Mesendoderm (in vitro differentiated cells): ENCODE measurements at places on chromosomes 2 and 18.

DNA sequence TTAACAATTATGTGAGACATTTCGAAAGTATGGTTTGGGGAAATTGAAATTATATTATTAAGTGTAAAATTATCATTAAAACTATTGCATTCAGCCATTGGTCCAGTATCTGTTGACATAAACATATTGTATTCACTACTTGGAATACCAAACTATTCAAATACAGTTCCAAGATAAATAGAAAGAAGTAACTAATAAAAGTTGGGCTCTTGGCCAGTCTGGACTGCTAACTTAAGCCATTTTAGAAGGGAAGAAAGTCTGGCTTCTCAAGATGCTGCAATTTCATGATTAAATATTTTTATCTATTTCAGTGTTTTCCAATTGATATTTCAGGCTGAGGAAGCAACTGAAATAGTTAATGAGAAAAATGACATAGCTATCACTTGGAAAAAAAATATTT is 109.8 kb upstream of the CHRNA1 start:
- no peaks in the 10 kb centered on the region for H3K36me3 ChIP-seq
- H3K4me1 ChIP-seq: peaks cover 7% of the 10 kb centered on the region
- H3K27ac ChIP-seq: no peak overlapping the region
- H3K4me3 ChIP-seq: no peak overlapping the region

DNA sequence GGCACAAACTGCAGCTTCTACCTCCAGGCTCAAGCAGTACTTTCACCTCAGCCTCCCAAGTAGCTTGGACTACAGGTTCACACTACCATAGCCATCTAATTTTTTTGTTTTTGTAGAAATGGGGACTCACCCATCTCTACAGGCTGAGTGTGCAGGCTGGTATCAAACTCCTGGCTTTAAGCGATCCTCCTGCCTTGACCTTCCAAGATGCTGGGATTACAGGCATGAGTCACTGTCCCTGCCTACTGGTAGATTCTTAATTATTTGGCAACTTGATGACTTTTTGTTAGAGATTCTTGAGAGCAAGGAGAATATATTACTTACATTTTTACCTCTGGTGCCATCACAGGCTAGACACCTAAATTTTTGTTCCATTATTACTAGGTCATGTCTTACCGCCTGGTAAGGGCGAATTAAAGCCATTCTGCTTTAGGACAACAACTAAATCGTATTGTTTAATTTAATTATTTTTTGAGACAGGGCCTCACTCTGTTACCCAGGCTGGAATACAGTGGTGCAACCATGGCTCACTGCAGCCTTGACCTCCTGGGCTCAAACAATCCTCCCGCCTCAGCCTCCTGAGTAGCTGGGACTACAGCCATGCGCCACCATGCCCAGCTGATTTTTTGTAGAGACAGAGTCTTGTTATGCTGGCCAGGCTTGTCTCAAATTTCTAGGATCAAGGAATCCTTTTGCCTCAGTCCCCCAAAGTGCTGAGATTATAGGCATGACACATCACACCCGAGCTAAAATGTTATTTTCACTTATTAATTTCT is 15.7 kb downstream of the DYNC1I2 start:
- H3K4me3 ChIP-seq: no peak overlapping the region
- peaks cover 2% of the 10 kb centered on the region for H3K36me3 ChIP-seq
- H3K4me1 ChIP-seq: no peaks in the 10 kb centered on the region
- no peak overlapping the region for H3K27ac ChIP-seq
- no peak for DNase-seq
- no peaks in the 10 kb centered on the region for H3K27me3 ChIP-seq

GRCh38 chr2:19851116-19851695 is 50.6 kb downstream of the TTC32 start:
- DNase-seq: peak; percentile 51
- H3K27ac ChIP-seq: no peak overlapping the region
- H3K4me1 ChIP-seq: no peaks in the 10 kb centered on the region
- H3K27me3 ChIP-seq: no peaks in the 10 kb centered on the region
- no peaks in the 10 kb centered on the region for H3K36me3 ChIP-seq
- H3K4me3 ChIP-seq: no peak overlapping the region

DNA sequence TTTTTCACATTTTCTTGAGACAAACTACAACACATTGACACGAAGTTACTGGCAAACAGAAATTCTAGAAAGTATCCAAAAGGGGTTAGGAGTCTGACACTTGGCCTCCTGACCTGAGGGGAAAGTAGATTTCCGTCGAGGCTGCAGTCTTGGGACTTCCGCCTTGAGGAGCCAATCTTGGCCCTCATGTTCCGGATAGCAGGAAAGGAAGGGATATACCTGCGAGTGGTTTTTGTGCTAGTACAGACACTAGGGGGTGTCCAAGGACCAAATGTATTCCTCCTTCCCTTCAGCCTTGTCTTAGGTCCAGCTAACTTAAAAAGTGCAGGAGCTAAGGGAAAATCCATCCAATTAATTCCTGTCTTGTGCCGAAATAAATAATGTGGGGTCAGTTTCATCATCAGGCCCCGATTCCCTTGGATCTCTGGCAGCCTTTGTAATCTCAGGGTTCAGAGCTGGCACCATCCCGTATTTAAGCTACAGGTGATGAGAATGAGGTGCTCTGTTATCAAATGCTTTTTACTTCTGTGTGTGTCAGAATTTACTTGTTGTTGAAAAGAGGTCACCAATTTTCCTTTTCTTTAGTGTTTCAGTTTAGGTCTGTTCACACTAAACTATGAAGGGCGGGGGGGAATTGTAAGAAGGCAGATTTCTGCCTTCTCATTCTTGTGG is 330.2 kb upstream of the FANCL start:
- no peaks in the 10 kb centered on the region for H3K27me3 ChIP-seq
- H3K27ac ChIP-seq: no peak overlapping the region
- no peak overlapping the region for H3K4me3 ChIP-seq
- peaks cover 4% of the 10 kb centered on the region for H3K4me1 ChIP-seq
- peak; percentile 94 for DNase-seq

GRCh38 chr2:59947209-59947608 is 606.2 kb downstream of the BCL11A start:
- H3K27me3 ChIP-seq: no peaks in the 10 kb centered on the region
- DNase-seq: no peak
- H3K4me3 ChIP-seq: no peak overlapping the region
- no peak overlapping the region for H3K27ac ChIP-seq

- no peaks in the 10 kb centered on the region for H3K27me3 ChIP-seq
- H3K4me3 ChIP-seq: no peak overlapping the region
- no peak overlapping the region for H3K27ac ChIP-seq
- H3K36me3 ChIP-seq: no peaks in the 10 kb centered on the region
- no peaks in the 10 kb centered on the region for H3K4me1 ChIP-seq
- no peak for DNase-seq
Measured at GRCh38 chr2:193475038-193475437, 1280.3 kb upstream of the TMEFF2 start.

DNA sequence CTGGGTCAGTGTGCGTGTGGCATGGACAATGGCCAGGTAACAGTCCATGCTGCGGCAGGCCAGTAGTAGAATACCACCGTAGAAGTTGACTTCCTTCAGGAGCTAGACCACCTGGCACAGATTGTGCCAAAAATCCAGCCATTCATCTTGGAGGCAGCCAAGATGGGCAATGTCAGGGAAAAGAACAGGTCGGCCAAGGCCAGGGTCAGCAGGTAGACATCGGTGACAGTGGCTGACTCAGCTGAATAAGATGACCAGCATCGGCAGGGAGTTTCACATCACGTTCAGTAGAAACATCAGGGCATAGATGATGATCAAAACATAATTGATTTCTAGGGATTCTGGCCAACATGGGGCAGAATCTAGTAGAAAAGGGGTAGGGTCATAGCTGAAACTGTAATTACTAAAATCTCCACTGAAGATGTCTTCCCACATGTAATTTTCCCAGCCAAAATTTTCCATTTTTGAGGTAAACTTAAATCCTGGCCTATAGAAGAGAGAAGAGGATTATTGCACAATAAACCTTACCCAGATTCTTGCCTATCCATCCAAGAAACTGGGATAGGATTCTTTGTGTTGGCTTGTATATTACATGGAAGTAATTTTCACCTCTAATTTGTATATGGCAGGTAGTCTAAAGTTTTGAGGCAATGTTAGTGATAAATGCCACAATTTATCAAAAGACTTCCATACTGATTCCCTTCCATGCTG is 7.9 kb upstream of the RUFY4 start:
- no peaks in the 10 kb centered on the region for H3K4me1 ChIP-seq
- H3K36me3 ChIP-seq: no peaks in the 10 kb centered on the region
- no peak for DNase-seq
- H3K27me3 ChIP-seq: no peaks in the 10 kb centered on the region
- no peak overlapping the region for H3K27ac ChIP-seq

DNA sequence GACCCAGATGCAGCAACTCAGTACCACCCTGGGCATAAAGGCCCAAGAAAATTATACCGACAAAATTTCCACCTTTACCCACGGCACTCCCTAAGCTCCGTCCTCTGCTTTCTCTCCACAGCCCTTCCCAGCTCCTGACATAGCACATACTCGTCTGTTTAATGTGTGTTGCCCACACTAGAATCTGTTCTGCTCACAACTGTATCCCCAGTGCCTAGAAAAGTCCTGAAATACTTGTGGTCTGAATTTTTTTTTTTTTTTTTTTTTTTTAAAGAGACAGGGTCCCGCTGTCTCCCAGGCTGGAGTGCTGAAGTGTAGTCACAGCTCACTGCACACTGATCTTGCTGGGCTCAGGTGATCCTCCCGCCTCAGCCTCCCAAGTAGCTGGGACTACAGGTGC is 62.3 kb downstream of the ADCY3 start:
- no peak overlapping the region for H3K27ac ChIP-seq
- H3K27me3 ChIP-seq: no peaks in the 10 kb centered on the region

GRCh38 chr2:32882816-32883810 is 63.6 kb upstream of the LTBP1 start:
- H3K27me3 ChIP-seq: no peaks in the 10 kb centered on the region
- DNase-seq: no peak
- no peaks in the 10 kb centered on the region for H3K4me1 ChIP-seq
- no peak overlapping the region for H3K27ac ChIP-seq
- no peaks in the 10 kb centered on the region for H3K36me3 ChIP-seq

- no peak overlapping the region for H3K27ac ChIP-seq
- DNase-seq: no peak
- H3K36me3 ChIP-seq: no peaks in the 10 kb centered on the region
- H3K4me1 ChIP-seq: peaks cover 5% of the 10 kb centered on the region
Measured at GRCh38 chr2:905091-905832, 45.4 kb upstream of the SNTG2 start.

DNA sequence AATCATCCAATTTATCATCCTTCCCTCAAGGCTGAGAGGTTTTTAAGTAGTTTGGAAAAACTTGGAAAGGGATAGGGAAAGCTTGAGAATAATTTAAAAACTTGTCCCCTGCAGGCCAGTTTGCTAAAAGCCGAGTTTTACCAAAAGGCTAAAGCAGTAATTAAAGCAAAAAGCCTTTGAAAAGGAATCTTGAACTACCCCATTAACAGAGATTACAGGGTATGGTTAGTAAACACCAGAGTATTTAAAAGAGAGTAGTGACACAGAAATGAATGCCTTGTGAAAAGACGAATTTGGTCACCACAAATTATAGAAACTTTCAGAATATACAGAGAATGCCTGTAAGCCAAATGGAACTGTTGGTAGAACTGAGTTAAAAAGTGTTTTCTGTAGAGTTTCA is 85.0 kb downstream of the FMNL2 start:
- no peak for DNase-seq
- no peak overlapping the region for H3K27ac ChIP-seq
- no peaks in the 10 kb centered on the region for H3K27me3 ChIP-seq
- peaks cover 16% of the 10 kb centered on the region for H3K4me1 ChIP-seq
- H3K4me3 ChIP-seq: no peak overlapping the region

DNA sequence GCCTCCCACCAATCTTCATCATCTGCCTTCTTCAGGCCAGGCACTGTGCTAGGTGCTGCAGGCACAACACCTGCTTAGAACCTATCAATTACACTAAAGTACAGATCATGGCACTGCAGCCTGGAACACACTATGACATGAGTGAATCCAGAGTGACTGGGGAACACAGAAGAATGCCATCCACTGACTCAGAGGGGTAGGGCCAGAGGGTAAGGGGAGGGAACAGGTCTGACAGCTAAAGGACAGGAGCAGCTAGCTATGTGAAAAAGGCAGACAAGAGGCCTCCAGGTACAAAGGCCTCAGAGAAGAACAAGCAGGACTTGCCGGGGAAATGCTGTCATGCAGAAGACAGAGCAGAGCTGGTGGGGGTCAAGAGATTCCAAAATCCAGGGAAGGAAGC is 53.3 kb upstream of the ACAA2 start:
- no peaks in the 10 kb centered on the region for H3K4me1 ChIP-seq
- H3K4me3 ChIP-seq: no peak overlapping the region
- no peak overlapping the region for H3K27ac ChIP-seq
- no peak for DNase-seq

DNA sequence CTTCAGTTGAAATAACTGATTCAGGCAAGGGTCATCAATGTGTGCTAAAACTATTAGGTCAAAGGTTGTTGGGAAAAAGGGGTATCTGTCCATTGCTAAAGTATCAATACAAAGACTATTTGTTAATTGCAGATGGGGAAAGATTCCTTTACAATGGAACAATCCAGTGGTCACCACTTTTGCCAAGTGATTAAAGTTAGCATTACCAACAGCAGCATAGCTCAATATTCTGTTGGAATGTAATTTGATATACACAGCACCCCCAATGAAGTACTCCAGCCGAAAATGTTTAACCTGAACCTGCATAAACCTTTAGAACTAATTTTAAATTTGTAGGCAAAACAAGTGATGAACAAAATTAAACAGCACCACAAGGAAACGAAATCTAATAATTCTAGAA is 191.0 kb downstream of the TCF4 start:
- no peaks in the 10 kb centered on the region for H3K27me3 ChIP-seq
- H3K4me3 ChIP-seq: no peak overlapping the region
- H3K4me1 ChIP-seq: peaks cover 3% of the 10 kb centered on the region
- DNase-seq: no peak
- H3K27ac ChIP-seq: no peak overlapping the region

GRCh38 chr2:39715095-39715494 is 49.4 kb downstream of the TMEM178A start:
- no peak overlapping the region for H3K4me3 ChIP-seq
- H3K36me3 ChIP-seq: no peaks in the 10 kb centered on the region
- no peak for DNase-seq
- no peaks in the 10 kb centered on the region for H3K27me3 ChIP-seq
- no peak overlapping the region for H3K27ac ChIP-seq

DNA sequence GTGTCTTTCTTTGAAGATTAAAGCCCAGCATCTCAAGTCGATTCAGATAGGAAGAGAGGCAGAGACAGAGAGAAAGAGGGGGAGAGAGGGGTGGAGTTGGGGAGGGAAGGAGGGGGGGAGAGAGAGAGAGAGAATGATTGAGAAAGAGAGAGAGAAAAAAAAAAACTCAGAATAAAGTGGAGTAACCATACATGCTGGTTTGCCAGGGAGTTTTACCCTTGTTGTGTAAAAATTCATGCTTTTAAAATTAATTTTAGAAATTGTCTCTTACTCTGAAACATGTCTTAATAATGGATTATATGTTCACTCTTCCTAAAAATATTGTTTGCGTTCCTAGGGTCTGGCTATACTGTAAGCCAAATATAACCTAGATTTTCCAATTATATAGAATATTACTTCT is 908.5 kb downstream of the DSC3 start:
- no peaks in the 10 kb centered on the region for H3K36me3 ChIP-seq
- no peak overlapping the region for H3K27ac ChIP-seq
- no peak for DNase-seq
